Activated CD4-positive, alpha-beta T cell treated with anti-CD3 and anti-CD28 coated beads, Interleukin-2, amount 50 U/mL, for 24 hours (primary cell): ENCODE measurements at places on chromosomes 6 and 20.

DNA sequence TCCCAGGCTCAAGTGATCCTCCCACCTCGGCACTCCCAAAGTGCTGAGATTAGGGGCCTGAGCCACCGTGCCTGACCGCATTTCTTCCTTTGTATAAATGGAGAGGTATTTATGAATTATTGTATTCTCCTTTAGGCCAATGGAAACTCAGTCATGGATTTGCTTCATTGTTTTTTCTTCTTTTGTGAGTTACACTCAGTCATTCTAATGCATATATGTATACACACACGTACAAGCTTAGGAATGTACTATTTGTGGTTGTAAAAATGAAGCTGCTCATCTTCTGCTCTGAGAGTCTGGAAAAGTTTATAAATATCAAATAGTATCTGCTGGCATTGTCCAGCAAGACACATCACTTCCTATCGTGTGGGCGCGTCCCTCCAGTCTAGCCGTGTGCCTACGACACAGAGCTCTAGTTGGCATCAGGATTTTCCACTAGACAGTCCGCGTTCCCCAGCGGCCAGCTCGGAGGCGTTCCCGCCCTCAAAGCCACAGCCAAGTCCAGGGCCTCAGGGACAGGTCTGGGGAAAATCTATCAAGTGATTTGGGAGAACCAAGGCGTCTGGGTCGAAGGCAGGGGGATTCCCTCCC lies 215.2 kb downstream of the NFATC2 start:
- no peak for DNase-seq

GRCh38 chr6:107021446-107022185 lies 6.4 kb upstream of the MTRES1 start:
- no peak for DNase-seq

DNA sequence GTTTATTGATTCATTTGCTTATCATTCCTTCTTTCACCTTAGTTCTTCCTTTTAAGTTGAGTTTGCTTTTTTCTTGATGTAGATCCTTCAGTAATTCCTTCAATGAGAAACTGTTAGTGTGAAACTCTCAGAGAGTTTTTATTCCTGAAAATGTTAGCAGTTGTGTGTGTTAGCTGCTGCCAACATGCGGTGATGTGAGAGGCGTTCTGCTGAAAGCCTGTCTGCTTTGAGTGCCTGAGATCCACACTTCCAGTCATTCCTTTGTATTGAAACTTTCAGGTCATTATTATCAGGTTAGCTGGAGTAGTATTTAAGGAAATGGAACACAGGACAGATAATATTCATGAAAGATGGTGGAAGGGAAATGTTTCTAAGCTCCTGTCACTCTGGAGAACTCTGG lies 70.0 kb upstream of the SUPT3H start:
- DNase-seq, result no peak

DNA sequence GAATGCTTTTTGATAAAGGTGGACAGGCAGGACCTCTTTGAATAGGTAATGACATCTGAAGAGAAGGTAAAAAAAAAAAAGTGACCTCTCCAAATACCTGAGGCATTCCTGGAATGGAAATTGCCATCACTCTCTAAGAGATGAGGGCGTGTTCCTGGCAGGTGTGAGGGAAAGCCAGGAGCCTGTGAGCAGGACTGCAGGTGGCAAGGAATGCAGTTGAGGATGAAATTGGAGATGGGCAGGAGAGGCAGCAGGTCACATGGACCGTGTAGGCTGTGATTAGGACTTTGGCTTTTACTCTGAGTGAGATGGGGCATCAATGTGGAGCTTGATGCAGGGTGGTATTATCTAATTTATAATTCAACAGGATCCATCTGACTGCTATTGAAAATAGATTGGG lies 227.4 kb downstream of the LRFN2 start:
- DNase-seq, result no peak

GRCh38 chr6:14933183-14933544 lies 312.7 kb upstream of the JARID2 start:
- DNase-seq, result no peak
